OCI-M1 (cell line): ENCODE measurements at places on chromosomes 4 and X.
A peak's percentile ranks its signal among the peaks of the same experiment; 100 is the strongest.

DNA sequence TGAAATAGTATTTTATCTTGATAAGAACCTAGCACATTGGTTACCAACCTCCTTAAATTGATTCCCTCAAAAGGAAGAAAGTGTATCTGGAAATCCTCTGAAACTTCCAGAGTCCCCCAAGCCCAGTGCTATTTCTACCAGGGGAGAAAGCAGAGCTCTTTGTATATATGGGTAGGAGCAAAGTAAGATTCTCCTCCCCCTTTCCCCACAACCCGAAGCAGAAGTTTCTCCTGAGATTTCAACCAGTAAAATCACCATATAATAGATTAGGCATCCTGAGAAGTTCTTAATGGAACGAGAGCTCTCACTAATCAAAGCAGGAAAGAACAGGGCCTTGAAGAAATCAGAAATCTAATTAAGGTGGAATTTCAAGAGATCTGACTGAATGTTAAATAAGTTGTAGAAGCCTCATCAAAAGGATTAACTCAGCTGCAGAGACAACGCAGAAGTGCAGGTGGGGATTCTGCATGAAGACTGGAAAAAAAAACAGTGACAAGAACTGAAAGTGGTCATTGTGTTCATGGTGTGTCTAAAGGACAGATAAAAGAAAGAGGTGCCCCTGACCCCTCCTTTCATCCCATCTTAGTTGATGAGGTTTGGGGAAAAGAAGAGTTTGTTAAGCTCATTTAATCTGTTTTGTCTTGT, 39.1 kb downstream of the VSIG4 start:
- peak; percentile 72 for DNase-seq

GRCh38 chrX:152530967-152531366, 79.9 kb upstream of the GABRA3 start:
- DNase-seq, result no peak

DNA sequence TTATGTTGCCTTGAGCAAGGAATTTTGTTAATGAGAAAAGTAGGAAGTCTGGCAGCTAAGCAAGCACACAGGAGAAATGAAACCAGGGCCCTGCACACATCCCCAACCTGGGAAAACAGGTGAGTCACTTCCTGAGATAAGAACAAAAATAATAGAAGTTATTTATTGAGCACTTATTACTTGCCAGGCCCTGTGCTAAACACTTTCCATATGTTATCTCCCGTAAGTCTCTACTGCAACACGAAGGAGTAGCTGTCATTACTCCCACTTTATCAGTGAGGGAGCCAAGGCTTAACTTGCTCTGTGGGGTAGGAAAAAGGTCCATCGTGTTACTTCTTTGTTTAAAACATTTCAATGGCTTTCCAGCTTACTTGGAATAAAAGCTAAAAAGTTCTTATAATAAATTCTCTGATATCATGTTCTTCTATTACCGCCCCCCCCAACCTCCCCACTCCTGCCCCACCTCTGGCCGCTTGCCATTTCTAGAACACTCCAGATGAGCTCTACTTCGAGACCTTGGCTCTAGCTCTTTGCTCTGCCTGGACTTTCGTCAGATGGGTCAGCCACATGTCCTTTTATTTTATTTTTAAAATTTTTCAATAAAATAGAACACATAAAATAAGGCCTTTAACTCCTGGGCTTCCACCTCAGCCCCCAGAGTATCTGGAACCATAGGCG, 36.3 kb upstream of the PLAC8 start:
- DNase-seq, result no peak

- DNase-seq, result no peak
Measured at GRCh38 chr4:186807808-186808629, 84.4 kb upstream of the FAT1 start.

DNA sequence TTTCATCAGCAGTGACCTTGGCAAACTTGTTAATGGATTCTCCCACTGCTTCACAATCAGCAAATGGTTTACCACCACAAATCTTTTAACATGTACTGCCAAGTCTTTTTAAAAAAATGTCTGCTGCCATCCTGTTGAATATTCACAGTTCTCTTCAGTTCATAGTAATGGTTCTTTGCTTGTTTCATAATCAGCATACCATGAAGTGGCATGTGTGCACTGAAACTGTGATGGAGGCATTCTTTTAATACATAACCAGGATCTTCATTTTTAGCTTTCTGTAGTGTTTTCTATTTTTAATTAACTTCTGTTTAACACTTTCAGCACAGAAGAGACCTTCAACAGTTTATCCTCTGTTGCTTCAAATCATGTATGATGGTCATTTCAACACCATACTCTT, 230.1 kb upstream of the ARSJ start:
- no peak for DNase-seq

DNA sequence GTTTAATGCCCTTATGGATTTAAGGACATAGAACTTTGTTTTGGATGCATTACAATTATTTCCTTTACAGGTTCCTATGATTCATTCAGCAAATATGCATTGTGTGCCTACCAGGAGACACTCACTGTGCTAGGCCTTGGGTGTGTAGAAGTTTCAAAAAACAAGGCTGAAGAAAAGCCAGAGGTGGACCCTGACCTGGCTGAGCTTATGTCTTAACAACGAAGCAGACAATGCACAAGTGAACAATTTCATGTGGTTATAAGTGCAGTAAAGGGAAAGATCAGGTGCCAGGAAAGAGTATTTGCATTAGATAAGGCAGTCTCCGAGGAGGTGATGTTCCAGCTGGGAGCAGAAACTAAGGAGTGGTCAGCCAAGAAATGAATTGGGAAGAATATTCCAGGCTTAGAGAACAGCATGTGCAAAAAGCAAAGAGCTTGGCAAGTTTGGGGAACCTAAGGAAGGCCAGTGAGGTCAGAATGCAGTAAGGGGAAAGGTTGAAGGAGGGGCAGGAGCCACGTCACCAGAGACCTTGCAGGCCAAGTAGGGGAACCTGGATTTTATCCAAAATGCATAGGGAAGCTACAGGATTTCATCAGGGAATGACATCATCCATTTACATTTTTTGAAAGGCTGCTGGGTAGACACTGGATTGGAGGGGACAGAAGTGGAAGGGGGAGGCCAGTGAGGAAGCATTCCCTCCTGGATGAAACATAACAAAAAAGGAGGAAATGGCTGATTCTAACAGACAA, 193.6 kb downstream of the SOWAHB start:
- DNase-seq, result no peak

- DNase-seq, result no peak
Measured at GRCh38 chr4:147899512-147899911, 167.6 kb downstream of the ARHGAP10 start.

DNA sequence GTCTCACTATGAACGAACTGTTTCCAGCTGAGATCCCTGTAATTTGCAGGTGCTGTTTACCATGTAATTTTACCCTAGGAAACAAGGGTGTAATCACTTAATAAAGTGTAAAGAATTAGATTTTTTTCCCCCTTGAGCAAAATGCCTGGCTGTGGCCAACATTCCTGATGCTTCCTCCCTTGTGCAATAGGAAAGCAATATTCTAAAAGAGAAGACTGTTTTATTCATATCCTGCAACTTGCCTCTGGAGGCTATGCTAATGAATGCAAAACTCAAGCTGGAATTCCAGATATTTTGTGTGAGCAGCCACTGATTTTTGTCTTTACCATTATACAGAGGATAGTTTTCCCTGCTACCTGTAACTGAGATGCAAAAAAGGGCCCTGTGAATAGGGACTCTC, 98.0 kb downstream of the AWAT2 start:
- DNase-seq, result no peak

GRCh38 chrX:24369816-24370215, 9.4 kb downstream of the SUPT20HL1 start:
- DNase-seq, result no peak

DNA sequence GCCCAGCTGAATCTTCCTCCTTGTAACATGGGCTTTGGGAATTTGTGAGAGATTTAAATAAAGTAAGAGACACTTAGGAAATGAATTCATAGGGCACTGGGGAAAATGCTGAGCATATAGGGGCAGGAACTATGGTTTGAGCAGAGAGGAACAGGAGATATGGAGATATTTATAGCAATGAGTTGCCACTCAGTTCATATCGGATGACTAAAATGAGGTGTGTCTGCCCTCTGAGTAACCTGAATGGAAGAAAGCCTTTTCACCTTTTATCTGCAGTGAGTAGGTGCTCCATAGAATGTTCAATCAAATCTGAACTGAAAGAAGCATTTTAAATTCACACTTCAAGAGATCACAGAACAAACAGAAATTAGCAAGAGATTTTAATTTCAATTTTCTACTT, 105.7 kb downstream of the CEP44 start:
- no peak for DNase-seq

DNA sequence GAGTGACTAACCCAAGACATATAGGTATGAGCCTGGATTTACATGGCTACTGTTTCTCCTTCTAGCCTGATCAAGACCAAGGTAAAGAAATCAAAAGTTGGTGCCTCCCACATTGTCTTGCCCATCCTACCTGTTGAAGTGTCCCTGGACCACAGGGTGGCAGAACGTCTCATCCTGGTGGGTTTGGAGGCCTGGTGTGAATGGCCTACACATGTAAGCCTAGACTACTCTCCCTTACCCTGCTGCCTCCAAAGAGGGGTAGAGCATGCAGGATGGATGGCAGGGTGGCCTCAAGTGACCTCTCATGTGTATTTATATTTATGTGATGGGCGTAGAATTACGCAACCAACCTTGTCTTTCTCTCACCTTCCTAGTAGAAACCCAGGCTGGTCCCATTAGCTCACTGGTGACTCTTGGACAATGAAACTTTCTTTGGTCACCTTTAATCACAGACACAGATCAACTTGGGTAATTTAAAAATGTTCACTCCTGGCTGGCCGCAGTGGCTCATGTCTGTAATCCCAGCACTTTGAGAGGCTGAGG, 73.3 kb upstream of the SOD3 start:
- DNase-seq, result no peak

- DNase-seq, result no peak
Measured at GRCh38 chrX:2708592-2709188, 17.6 kb downstream of the CD99 start.

- DNase-seq, result no peak
Measured at GRCh38 chr4:121517241-121517640, 136.4 kb upstream of the QRFPR start.

- no peak for DNase-seq
Measured at GRCh38 chr4:26431461-26432180, 58.7 kb downstream of the CCKAR start.

DNA sequence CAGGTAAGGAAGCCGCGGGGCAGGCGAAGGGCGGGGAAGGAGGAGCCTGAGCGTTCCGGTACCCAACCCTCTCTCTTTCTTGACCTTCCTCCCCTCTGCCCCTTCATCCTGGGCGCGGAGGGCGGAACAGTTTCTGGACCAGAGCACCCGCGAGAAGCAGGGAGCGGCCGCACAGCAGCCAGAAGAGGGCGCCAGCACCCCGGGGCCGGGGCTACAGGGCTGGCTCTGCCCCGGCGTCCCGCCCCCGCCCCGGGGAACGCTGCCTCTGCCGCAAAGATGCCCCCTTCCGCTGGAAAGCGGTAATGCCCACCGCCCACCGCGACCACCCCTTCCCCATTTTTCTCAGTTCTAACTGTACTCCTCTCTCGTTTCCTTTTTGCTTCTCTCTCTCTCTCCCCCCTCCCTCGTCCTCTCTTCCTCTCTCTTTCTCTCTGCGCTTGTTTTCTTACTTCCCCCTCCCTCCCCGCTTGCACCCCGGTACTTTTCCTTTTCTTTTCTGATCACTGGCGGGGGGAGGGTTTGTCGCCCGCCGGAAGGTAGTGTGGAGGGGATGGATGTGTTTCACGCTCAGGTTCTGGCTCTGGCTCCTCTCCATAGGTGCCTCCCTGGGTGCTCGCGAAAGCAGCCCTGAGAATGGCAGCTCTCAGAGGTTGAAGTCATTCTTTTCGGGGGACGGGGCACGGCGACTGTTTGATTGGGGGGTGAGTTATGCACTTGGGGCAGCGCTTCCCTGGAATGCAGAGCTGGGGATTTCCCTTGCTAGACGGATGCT, 13.1 kb upstream of the PRDM8 start:
- DNase-seq, result peak; percentile 89

- DNase-seq, result no peak
Measured at GRCh38 chr4:157908691-157909090, 264.1 kb downstream of the GASK1B start.

GRCh38 chrX:2928191-2928582, 952 bp downstream of the ARSD start:
- DNase-seq, result no peak

GRCh38 chr4:140742838-140743193, 13.4 kb downstream of the TBC1D9 start:
- no peak for DNase-seq

DNA sequence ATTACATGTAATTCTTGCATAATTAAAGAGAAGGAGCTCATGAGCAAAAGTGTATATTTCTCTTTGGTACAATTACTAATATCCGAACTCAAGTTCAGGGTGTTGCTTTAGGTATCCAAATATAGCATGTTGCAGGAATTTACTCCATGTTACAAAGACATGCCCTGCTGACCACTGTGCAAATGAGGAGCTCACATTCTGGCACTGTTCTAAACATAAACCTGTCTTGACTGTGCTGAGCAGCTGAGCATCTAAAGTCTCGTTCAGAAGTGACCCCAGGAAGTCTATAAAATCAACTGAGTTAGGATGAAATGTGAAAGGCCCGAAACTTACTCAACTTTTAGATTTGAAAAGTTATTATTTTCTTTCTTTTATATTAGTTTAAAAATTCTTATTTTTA, 124.3 kb downstream of the STIM2 start:
- no peak for DNase-seq

GRCh38 chr4:120198411-120198810, 131.8 kb upstream of the MAD2L1 start:
- no peak for DNase-seq

DNA sequence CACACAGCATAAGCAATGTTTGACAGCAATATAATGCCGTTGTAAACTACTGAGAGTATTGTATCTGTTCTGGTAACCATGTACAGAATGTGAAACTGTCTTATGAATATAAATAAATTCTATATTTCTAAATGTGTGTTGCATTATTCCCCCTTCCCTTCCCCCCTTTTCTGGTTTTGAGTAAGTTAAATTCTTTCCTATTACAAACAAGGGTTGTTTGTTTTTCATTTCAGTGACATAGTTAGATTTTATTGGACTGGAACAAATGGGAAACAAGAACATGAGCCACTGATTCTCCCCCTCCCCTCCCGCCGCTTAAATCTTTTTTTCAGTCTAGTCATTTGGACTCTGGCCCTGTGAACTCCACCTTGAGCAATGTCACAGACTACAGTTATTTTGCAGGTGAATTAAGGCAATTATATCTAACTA, 69.8 kb downstream of the GPAT3 start:
- DNase-seq, result no peak

- DNase-seq, result no peak
Measured at GRCh38 chr4:102511830-102512605, 10.9 kb downstream of the NFKB1 start.

- no peak for DNase-seq
Measured at GRCh38 chr4:8004066-8004465, 64.4 kb upstream of the AFAP1 start.
